ENCODE measurements at places on chromosomes 12 and 14.

DNA sequence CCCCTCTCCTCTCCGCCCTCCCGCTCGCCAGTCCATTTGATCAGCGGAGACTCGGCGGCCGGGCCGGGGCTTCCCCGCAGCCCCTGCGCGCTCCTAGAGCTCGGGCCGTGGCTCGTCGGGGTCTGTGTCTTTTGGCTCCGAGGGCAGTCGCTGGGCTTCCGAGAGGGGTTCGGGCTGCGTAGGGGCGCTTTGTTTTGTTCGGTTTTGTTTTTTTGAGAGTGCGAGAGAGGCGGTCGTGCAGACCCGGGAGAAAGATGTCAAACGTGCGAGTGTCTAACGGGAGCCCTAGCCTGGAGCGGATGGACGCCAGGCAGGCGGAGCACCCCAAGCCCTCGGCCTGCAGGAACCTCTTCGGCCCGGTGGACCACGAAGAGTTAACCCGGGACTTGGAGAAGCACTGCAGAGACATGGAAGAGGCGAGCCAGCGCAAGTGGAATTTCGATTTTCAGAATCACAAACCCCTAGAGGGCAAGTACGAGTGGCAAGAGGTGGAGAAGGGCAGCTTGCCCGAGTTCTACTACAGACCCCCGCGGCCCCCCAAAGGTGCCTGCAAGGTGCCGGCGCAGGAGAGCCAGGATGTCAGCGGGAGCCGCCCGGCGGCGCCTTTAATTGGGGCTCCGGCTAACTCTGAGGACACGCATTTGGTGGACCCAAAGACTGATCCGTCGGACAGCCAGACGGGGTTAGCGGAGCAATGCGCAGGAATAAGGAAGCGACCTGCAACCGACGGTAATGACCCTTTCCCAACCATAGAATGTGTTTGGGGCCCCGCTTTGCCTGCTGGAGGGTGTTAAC lies 615 bp downstream of the CDKN1B start:
- no peak for DNase-seq

GRCh38 chr12:109930028-109930800 lies 30.1 kb downstream of the TCHP start:
- no peak for DNase-seq

GRCh38 chr12:131010396-131011131 lies 56.9 kb downstream of the ADGRD1 start:
- no peak for DNase-seq

DNA sequence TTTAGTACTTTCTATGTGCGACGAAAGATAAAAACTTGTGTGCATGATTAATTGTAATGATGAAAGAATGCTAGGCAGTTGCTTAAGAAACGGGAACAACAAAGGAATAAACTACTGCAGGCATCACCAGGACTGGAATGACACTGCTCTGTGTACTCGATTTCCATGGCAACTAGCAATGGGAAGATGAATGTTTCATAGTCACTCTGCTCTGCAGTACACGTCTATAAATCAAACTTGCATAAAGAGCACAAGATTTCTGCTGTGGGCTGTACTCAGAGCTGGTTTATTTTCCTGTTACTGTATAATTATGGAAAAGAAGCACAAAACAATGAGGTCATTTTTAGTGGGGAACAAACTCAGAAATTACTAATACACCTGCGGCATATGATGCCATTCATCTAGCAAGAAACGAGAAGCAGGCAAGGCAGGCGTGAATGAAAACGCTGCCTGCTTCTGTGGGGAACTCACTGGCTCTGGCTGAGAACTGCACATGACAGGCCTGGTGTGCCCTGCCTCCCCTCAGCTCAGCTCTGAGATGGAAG lies 41.8 kb downstream of the EFCAB11 start:
- DNase-seq: no peak

Data from stimulated activated CD8-positive, alpha-beta memory T cell treated with anti-CD3 and anti-CD28 coated beads, Interleukin-12 subunit alpha, Interleukin-12 subunit beta, amount 100 ng/mL, for 1 hour (primary cell).